ENCODE measurements at places on chromosomes 11 and 22.

DNA sequence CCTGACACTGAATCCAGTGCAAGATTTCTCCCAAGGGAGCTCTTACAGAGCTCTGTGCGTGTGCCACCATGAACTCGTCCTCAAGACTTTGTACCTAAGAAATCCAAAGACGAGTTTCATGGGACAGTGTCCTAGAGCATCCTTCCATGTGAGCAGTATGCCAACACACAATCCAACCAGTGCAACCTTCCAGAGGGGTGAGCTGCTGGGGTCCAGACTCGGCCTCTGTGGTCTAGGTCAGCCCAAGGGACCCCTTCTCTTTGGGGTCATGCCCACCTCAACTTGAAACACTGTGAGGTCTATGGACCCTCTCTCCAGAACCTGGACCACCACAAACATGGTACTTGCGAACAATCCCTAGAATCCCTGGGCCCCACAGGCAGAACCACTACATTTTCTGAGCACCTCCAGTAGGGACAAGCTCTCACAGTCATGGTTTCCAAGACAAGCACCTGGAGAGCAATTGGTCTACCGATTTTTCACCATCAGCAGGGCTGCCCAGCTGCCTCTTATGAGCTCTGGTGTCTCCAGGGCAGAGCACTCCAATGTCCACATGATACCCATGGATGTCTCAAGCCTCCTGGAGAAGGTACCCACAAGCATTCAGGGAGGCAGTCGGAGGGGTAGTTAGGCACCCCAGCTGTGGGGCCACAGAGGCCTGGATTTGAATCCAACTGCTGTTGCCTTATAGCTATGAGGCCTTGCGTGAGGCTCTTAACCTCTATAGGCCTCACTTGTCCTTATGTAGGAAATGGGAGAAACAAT, 7.7 kb downstream of the CHST1 start:
- peak; percentile 50 for DNase-seq

DNA sequence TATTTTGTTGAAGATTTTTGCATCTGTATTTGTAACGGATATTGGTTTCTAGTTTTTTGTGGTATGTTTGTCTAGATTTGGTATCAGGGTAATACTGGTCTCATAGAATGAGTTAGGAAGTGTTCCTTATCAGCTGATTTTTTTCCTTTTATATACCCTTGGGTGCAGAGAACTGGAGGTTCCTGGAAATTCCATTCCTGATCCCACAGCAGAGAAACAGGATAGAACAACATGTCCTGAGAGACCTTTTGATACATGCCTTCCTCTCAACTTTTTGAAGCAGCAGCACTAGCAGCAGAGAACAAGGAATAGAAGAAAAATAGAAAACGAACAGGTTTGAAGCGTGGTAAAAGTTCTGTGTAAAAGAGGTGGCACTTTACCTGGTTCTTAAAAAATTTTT, 36.8 kb downstream of the BIRC2 start:
- no peak for DNase-seq

- DNase-seq = no peak
These were observed 31.7 kb upstream of the NAV2 start for GRCh38 chr11:19680829-19681368.

DNA sequence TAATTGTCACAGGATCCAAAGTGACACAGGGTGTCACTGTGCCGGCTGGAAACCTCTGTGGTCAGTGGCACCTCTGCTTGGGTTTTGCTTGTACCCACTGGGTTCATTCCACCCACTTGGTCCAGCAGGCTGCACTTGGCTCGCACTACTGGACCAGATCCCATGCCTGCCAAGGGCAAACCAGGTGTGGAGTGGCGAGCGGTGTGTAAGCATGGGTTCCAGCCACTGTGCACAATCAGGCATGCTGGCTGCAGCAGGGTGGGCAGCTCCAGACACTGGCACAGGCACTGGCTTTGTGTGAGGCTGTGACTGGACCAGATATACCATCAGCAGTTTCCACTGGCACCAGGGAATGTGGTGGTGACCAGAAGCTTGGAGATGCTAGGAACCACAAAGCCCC, 261.4 kb downstream of the KCNA4 start:
- no peak for DNase-seq

DNA sequence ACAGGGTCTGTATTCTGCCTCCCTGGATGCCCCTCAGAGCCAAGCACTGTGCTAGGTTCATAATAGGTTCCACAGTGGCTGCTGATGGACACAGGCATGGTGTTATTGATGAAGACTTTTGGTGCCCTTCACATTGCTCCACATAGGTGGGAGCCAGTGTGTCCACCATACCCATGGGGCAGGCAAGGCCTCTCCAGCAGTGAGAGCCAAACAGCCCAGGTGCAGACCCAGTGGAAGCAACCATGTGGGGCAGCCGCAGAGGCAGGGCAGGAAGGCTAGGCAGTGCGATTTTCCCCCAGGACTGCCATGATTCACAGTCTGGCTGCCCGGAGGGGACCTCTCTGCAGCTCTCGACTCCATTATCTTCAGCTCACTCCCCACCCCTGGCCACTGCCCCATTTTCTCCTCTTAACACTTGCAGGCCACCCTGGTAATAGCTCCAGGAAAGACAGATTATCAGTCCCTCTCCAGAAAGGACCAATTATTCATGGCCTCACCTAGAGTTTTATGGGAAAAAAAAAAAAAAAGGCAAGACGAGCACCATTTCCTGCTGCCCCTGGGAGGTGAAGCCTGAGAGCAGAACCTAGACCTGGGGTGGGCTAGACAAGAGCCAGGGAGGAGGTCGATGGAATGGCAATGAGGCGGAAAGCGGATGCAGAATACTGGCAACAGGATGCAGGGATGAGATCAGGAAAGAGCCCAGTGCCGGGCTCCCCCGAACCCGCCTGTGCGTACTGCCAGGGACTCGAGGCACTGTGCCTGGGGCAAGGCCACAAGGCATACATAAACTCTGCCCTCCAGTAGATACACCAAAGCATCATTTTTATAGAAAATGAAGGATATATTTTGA, 343.0 kb upstream of the NCAM1 start:
- DNase-seq = peak; percentile 35

GRCh38 chr11:64441127-64441526, 82.2 kb downstream of the RPS6KA4 start:
- peak; percentile 79 for DNase-seq
